ENCODE measurements at places on chromosomes 1 and 21.
A peak's percentile ranks its signal among the peaks of the same experiment; 100 is the strongest.

GRCh38 chr1:207145401-207146058 lies 41.5 kb downstream of the C4BPA start:
- no peak for DNase-seq

DNA sequence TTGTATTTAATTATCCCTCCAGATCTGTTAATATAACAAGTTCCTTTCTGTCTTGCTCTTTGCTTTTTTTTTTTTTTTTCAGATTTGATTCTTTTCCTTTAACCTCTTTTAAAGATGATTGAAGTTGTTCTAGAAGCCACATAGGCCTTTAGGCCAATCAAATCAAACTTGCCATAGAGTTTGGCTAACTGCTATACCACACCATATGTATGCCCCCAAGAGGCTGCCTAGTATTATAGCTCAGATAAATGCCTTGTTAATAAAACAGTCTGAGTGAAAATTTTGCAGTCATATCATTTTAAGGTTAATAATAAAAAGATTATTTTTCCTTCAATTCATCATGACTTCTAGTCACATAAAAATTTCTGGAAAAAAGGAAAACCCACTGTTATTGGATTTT lies 696.0 kb upstream of the CHRM3 start:
- peak; percentile 36 for DNase-seq

- no peak for DNase-seq
Measured at GRCh38 chr1:20227704-20228103, 41.4 kb upstream of the PLA2G2C start.

GRCh38 chr1:116881879-116882520 lies 27.7 kb upstream of the PTGFRN start:
- DNase-seq, result peak; percentile 97

- no peak for DNase-seq
Measured at GRCh38 chr21:34574601-34575529, 40.0 kb downstream of the RCAN1 start.

DNA sequence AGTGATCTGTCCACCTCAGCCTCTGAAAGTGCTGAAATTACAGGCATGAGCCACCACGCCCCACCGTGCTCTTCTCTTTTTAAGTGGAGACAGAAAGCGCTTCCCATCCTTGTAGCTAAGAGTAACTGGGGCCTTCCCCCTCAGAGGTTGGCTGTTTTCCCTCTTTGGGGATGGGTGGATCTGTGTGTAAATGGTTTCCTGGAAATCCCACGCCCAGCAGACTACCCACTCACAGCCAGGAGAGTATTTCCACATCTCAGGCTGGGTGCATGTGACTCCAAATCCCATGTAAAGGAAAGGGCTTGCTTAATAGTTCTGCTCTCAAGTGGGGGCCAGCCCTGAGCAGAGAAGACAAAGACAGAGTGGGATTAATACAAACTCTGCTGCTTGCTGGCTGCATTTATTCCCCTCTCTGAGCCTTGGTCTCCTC lies 19.6 kb upstream of the TCEA3 start:
- peak; percentile 98 for DNase-seq

- DNase-seq, result no peak
Measured at GRCh38 chr1:89900791-89901708, 80.2 kb downstream of the LRRC8D start.

- DNase-seq, result peak; percentile 52
Measured at GRCh38 chr1:20370698-20371097, 80.0 kb downstream of the VWA5B1 start.

DNA sequence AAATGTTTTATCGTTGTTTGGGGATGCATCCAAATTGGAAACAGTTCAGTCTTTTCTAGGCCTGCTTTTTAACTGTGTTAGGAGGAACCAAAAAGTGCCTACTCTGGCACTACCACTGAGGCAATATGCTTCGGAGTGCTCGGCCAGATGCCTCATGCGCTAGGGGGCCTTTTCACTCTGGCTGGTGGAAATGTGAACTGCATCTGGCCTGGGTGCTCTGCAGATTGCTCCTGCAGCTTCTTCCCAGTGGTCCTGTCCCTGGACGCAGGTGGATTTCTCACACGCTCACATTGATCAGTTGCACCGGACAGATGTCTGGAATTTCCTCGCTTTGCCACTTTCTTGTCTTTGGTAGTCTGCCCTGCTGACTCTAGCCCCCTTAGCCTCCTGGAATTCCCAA lies 330.2 kb upstream of the FMN2 start:
- DNase-seq, result no peak

- DNase-seq, result no peak
Measured at GRCh38 chr1:5475572-5475971, 516.7 kb downstream of the NPHP4 start.

GRCh38 chr1:44907893-44908292 lies 64.8 kb upstream of the PTCH2 start:
- no peak for DNase-seq

- peak; percentile 32 for DNase-seq
Measured at GRCh38 chr1:220950576-220950975, 71.3 kb downstream of the HLX start.

DNA sequence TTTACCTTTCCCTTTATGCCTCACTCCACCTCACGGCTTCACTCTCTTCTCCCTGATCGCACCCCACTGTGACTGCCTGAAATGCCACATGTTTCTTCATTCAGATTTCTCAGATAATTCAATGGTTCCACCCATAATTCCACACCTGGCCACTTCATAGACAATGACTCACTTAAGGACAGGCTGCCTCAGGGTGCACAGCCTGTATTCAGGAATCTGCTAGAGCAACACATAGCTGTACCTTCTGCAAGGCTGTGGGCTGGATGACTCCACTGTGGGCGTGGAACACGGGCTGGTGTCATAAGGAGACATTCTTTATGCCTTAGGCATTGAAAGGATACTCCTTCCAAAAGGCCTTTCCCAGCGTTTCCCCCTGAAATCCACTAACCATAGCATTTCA lies 36.1 kb downstream of the L1TD1 start:
- DNase-seq, result peak; percentile 57

GRCh38 chr1:27438621-27439061 lies 46.2 kb downstream of the GPR3 start:
- no peak for DNase-seq

- DNase-seq, result peak; percentile 81
Measured at GRCh38 chr1:93608187-93609109, 73.2 kb downstream of the BCAR3 start.

- DNase-seq, result no peak
Measured at GRCh38 chr1:93616996-93617669, 64.5 kb downstream of the BCAR3 start.

DNA sequence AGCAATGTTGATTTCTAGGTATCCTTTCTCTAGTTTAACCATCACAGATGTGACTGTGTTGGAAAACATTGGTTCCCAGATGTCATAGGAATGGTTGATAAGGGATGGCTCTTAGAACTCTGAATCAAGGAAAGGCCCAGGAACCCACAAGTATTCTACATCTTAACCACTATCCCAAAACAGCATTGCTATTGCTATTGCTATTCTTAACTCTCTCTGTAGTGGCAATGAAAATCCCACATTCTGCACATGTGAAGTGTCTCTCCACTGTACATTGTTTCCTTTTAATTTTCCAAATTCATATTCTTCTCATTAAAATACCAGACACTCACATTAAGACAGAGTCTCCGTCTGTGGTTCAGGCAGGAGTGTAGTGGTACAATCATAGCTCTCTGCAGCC lies 420.4 kb upstream of the RUNX1 start:
- no peak for DNase-seq

DNA sequence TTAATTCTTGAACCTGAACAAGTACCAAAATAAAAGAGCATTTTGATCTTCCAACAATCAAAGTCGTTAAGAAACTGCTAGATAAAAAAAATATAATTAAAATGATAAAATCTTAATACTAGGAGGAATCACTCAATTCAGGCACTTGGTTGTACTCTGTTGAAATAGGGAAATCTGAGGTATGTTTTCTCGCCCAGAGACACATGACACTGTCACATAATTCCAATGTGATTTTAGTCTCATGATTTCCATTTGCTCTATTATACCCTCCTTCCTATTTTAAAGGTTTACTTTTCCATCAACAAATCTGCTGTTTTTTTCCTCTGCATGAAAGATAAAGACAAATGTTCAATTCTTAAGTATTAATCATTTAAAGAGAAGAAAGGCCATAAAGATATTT lies 97.6 kb downstream of the ZZZ3 start:
- DNase-seq, result no peak

- peak; percentile 81 for DNase-seq
Measured at GRCh38 chr1:119159111-119159510, 18.7 kb upstream of the WARS2 start.

GRCh38 chr1:248812736-248813425 lies 12.8 kb downstream of the SH3BP5L start:
- DNase-seq, result no peak

GRCh38 chr1:21344098-21344749 lies 54.0 kb upstream of the ECE1 start:
- DNase-seq, result no peak

DNA sequence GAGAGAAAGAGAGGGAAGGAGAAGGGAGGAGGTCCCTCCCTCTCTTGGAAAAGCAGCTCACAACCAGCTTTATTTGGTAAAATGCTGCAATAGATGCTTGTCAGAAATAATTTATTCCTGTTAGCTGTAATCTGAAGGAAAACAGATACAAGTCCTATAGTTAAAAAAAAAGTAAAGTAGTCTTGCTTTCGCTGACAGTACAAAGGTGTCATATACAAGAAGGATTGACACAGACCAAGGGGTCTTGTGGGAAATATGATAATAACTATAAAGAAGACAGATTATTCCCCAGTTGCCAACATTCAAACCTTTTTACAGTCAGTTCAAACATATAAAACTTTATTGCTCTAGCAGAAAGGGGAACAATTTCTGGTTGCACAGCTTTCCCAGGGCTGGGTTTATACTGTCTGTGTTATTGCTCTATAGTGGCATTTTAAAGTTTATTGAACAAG lies 145.0 kb downstream of the PBX1 start:
- no peak for DNase-seq

DNA sequence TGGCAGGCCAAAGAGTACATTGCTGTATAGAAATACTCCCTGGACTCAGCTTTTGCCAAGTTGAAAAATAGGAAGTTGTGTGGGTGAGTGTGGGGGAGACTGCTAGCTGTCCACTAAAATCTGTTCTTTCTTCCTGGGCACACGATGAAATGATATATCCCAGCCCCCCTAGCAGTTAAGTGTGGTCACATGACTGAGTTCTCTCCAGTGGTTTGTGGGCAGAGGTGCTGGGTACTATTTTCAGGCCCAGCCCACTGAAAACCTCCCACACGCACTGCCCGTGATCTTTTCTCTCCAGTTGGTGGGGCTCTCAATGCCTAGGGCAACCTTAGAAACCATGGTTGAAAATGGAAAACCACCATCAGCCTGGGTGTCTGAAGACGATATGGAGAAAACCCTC lies 119.7 kb upstream of the LMO4 start:
- DNase-seq, result no peak

DNA sequence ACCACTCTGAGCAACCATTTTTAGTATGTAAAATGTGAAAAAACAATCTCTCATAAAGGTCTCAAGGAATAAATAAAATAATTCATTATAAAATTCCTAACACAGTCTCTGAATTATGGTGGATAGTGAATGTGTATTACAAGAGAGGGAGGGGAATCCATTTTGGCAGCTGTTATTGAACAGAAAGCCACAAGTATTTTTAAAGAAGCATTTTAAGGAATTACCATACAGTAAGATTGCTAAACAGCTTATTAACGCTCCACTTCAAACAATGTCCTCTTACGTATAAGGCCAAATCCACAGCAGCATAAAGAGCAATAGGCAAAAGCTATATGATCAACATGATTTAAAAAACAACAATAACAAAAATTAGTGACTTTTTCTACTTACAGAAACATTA lies 18.4 kb downstream of the PIGK start:
- DNase-seq, result no peak

GRCh38 chr21:18743531-18743930 lies 339.9 kb upstream of the TMPRSS15 start:
- no peak for DNase-seq

GRCh38 chr1:61748566-61748965 lies 6.3 kb downstream of the PATJ start:
- no peak for DNase-seq

GRCh38 chr1:115837740-115838421 lies 3.0 kb downstream of the NHLH2 start:
- DNase-seq, result no peak

GRCh38 chr21:31873696-31874599 lies 1.1 kb downstream of the HUNK start:
- no peak for DNase-seq

GRCh38 chr1:39272027-39272797 lies 67.7 kb downstream of the MACF1 start:
- peak; percentile 33 for DNase-seq

- no peak for DNase-seq
Measured at GRCh38 chr1:36520771-36521420, 38.2 kb upstream of the CSF3R start.

DNA sequence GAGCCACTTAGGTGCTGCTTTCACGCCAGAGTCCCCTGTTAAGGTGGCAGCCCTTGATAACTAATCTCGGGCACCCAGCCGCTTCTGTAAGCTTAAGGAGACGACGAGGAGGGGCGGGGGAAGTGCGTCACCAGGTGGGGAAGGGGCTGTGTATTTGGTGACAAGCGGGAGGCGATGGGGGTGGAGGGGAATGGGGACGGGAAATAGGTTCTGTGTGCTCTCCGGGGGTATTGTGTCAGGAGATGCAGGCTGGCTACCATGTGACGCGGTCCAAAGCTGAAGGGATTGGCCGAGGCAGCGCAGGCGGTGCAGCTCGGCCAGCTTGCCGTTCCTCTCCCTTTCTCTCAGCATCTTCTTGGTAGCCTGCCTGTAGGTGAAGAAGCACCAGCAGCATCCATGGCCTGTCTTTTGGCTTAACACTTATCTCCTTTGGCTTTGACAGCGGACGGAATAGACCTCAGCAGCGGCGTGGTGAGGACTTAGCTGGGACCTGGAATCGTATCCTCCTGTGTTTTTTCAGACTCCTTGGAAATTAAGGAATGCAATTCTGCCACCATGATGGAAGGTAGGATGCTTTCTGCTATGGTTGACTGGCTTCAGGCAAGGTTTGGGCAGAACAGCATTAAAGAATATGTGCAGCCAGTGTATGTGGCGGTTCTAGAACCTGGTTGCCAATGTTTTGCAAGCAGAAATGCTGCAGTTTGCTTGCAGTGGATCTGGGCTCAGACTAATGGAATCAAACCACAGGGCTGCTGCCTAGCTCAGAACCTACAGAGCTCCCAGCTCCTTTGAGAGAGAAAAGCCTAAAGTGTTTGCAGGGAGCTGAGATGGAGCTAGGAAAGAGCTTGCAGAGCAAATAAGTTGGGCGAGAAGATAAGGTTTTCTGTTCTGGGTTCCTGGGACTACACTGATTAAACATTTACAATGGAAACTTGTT lies at the start of gene SGIP1:
TSS of gene SGIP1 (plus strand) at position 350 of the 937 bp plus-strand sequence. CDS start at position 556, 206 bp downstream.
- DNase-seq, result peak; percentile 79

- DNase-seq, result no peak
Measured at GRCh38 chr1:222950892-222951291, 136.1 kb downstream of the DISP1 start.
